HCEC 1CT (cell line): ENCODE measurements at places on chromosomes 16 and 17.

GRCh38 chr16:2985893-2986355, 5.7 kb upstream of the PKMYT1 start:
- DNase-seq, result no peak

- no peak for DNase-seq
These were observed 15.7 kb downstream of the RHBDF2 start for GRCh38 chr17:76485569-76485968.

GRCh38 chr17:17778308-17779014, 58.3 kb downstream of the SREBF1 start:
- no peak for DNase-seq

DNA sequence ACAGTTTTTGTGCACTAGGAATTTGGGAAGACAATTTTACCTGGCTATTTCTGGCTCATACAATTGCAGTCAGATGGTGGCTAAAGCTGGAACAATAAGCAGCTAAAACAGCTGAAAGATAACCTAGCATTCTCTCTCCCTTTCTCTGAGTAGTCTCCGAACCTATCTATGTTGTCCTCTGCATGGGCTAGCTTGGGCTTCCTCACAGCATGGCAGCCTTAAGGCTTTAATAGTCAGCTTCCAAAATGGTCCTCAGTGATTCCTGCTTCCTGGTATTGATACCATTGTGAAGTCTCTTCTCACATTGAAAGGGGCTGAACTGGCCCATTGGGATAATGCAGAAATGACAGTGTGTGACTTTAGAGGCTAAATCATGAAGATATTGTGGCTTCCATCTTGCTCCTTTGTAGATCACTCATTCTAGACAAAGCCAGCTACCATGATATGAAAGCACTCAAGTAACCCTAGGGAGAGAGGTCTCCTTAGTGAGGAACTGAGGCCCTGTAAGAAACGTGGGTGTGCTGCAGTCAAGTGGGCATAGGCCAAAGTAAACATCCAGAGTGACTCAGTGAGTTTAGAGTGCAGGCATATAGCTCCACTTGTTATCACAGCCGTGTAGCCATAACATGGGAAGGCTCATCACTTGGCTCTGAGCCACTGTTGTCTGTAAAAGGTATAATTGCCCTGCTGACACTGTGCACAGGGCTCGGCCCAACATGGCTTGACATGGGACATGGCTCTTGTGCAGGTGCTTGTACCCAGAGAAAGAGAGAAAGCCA, 5.5 kb upstream of the VKORC1 start:
- DNase-seq, result peak; percentile 59

- DNase-seq, result no peak
These were observed 539 bp upstream of the GABARAPL2 start for GRCh38 chr16:75565640-75566039.

DNA sequence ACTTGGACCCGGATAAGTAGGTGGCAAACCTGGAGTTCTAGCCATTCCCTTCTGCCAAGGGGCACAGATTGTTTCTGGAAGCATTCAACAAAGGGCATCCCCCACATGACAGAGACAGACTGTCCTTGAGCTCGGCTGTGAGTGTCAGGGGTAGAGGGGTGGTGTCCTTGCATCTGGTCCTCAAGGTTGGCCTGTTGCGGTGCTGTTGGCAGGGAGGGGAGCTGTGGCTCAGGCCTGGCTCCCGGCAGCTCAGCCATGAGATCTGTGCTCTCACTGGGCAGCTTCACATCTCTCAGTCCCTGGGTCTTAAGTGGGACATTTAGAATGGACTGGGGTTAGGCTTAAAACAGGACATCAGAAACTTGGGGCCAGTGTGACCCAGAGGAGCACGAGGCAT, 20.4 kb downstream of the CCDC182 start:
- no peak for DNase-seq

DNA sequence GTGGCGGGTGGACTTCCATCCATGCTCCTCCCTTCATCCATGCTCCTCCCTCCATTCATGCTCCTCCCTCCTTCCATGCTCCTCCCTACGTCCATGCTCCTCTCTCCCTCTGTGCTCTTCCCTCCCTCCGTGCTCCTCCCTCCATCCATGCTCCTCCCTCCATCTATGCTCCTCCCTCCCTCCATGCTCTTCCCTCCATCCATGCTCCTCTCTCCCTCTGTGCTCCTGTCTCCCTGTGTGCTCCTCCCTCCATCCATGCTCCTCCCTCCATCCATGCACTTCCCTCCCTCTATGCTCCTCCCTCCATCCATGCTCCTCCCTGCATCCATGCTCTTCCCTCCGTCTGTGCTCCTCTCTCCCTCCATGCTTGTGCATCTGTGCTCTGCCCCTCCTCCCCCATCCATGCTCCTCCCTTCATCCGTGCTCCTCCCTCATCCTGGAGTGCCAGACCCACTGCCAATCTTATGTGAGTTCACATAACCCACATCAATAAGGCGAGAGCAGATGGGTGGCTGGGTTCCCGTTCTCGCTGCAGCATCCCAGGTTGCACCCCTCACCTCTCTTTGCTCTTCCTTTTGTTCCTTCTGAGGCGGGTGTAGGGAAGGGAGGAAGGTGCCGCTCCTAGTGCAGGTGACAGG, 22.8 kb downstream of the KSR1 start:
- no peak for DNase-seq

- peak; percentile 84 for DNase-seq
These were observed 5.9 kb upstream of the NAGS start for GRCh38 chr17:43998552-43998951.
